Hepatocyte (in vitro differentiated cells): ENCODE measurements at places on chromosomes 13 and 19.

DNA sequence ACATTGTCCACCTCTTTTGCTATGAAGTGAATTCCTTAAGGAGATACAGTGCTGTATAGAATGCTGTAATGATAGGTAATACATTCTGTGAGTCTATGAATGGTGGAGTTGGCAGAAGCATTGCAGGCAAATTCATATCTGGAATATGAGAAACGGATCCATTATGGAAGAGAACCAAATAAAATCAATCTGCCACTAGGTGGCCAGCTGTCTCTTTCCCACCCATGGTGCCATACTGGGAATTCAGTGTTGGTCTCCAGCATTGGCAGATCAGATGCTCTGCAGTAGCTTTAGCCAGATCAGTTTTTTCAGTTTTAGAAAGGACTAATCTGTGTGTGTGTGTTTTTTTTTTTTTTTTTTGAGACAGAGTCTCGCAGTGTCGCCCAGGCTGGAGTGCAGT lies 27.6 kb downstream of the DNAJC3 start:
- no peak for DNase-seq

DNA sequence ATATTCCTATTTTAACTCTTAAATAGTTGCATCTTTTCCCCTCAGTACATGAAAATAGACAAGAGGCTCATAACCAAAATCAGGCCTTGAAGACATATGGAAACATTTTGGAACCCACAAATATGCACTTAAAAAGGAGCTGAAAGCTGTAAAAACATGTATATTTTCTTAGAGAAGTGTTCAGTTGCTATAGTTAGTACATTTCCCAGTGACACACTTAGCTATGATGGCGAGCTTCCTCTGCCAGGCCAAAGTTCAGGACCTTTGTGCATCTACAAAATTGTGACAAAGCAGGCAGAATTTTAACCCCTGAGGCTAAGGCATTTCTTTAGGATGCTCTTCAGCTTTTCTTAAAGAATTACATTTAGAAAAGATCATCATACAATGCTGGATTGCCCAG lies 54.5 kb downstream of the RCBTB2 start:
- DNase-seq, result no peak

- no peak for DNase-seq
Measured at GRCh38 chr13:77412116-77412635, 85.3 kb upstream of the MYCBP2 start.

- no peak for DNase-seq
Measured at GRCh38 chr13:32175307-32175706, 139.9 kb downstream of the ZAR1L start.

- DNase-seq, result peak; percentile 58
Measured at GRCh38 chr13:20192158-20192835, 441 bp downstream of the GJB2 start.

DNA sequence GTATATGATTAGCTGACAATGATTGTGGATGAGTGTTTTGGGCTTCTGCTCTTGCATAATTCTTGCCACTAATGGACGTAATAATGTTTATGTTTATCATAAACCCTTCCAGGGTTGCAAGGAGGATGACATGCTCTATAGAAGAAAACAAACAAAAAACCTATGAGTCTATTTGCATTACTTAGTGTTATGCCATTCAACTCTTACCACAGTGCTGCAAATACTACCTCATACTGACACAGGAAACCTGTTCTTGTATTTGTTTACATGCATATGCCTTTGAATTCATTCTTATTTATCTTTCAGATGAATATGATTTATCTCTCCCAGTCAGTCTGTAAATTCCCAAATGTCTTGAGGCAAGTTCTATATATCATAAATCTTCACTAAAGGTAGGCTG lies 39.6 kb upstream of the FREM2 start:
- DNase-seq, result no peak

- DNase-seq, result peak; percentile 42
Measured at GRCh38 chr13:35164324-35164932, 222.4 kb downstream of the NBEA start.

- DNase-seq, result no peak
Measured at GRCh38 chr19:32189956-32190706, 155.3 kb upstream of the ZNF507 start.

- peak; percentile 62 for DNase-seq
Measured at GRCh38 chr19:47406711-47407416, 12.5 kb downstream of the MEIS3 start.

GRCh38 chr19:17281391-17282304 lies at the start of gene ANKLE1:
TSS of gene ANKLE1 (plus strand) at chr19:17281901. CDS start at chr19:17281921, 20 bp downstream.
- DNase-seq, result no peak

- no peak for DNase-seq
Measured at GRCh38 chr19:38629568-38629967, 10.6 kb downstream of the EIF3K start.

GRCh38 chr13:34465423-34465922 lies 476.6 kb upstream of the NBEA start:
- no peak for DNase-seq

DNA sequence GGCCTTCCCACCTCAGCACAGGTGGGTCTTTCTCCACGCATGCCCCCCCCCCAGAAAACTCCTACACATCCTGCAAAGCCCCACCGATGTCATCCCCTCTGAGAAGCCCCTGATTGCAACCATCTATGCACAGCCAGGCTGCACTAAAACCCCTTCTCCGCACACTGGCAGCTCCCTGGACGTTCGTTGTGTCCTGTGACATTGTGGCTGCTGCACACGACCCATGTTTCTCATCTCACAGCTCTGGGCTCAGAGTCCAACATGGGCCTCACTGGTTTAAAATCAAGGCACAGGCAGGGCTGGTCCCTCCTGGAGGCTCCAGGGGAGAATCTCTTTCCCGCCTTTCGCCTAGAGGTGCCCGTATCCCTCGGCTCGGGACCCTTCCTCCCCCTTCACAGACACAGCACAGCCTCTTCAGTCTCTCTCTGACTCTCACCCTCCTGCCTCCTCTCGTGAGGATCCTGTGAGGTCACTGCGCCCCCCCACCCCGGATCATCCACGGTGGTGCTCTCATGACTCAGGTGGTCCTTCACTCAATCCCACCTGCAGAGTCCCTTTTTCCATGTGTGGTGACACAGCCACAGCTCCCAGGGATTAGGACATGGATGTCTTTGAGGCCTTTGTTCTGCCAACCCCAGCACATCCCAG lies 71.2 kb downstream of the GADD45B start:
- DNase-seq, result peak; percentile 53

GRCh38 chr13:78341032-78341431 lies 262.3 kb downstream of the POU4F1 start:
- DNase-seq, result no peak

DNA sequence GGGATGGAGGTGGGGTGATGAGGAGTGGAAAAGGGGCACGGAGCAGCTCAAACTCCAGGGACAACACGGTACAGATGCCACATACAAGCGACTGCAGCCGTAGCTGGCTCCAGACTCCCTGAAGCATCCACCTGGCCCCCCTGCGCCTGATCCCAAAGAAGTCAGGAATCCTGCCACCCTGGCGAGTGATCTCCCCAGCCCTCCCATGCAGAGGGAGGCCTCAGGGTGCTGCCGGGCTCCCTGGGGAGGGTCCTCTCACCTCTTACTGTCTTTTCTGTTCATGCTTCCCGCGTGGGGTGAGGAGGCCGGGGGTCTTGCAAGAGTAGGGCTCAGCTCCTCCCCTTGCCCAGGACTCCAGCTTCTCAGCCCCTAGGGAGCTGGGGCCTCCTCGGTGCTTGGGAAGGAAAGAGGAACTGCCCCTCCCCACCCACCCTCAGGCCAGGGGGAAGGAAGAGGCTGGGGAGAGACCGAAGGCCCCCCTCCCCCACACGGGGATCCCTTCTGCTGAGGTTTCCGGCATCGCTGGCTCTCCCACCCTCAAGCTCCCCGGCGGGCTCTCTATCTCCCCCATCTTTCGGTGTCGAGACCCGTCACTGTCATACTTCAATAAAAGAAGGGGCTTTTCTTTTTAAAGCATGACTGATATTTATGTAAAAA lies at the start of gene RASGRP4:
TSS of gene RASGRP4 (minus strand) at position 410 of the 657 bp plus-strand sequence. CDS start at position 282, 128 bp downstream.
- DNase-seq, result no peak

DNA sequence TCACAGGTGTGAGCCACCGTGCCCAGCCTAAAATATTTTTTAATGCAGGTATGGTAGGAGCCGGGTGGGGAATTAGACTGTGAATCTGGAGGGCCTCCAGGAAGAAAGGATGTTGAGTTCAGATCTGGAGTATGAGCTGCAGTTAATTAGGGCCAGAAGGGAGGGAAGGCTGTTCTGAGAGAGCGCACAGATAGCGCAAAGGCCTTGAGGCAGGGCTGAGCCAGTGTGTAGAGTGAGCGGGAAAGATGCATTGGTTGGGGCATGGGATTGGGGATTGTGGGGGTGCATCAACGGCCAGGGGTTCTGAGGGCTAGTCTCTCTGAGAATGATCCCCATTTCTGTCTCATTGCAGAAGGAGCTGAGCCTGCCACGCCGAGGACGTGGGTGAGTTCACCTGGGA lies 9.7 kb downstream of the MAST3 start:
- DNase-seq, result no peak

GRCh38 chr13:50589651-50590054 lies 253.8 kb downstream of the DLEU7 start:
- peak; percentile 28 for DNase-seq
